ENCODE measurements at places on chromosomes 7 and 10.

GRCh38 chr10:46077141-46077554, 31.1 kb upstream of the MSMB start:
- no peak for DNase-seq

DNA sequence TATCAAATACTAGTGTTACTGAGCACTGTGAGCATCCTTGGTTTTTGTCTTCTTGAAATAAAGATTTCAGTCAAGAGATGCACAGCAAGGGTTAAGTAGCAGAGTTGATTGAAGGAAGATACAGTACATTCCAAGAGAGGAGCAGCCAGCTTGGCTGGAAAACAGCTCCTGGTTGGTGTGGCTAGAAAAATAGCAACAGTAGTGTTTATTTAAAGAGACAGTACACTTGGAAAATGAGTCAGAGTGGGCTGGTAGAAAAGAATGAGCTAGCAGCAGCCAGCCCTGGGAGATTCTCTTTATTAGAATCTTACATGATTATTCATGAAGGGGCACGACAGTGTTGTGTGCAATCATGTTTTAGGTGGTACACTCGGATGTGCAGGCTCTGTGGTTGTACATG, 1016.4 kb upstream of the SORCS1 start:
- no peak for DNase-seq

GRCh38 chr10:4217187-4217586, 432.2 kb upstream of the KLF6 start:
- DNase-seq, result no peak

GRCh38 chr10:101116754-101117153, 14.3 kb upstream of the TLX1 start:
- DNase-seq, result no peak

DNA sequence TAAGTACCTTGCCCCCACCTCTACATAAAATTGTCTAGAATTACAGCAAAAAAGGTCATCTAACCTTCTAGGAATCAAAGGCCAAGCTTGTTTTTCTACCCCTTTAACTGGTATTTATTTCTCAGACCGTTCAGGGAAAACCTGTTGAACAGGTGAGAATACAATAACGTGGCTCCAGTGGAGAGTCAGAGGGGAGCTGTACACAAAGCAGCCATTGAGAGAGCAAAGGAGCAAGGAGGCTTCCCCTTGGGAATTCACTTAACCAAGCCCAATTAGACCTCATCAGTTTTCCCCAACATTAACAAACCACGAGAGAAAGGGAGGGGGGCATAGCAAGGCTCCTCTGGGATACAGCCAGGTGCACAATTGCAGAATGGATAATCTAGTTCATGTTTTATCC, 101.9 kb downstream of the ELMO1 start:
- no peak for DNase-seq

DNA sequence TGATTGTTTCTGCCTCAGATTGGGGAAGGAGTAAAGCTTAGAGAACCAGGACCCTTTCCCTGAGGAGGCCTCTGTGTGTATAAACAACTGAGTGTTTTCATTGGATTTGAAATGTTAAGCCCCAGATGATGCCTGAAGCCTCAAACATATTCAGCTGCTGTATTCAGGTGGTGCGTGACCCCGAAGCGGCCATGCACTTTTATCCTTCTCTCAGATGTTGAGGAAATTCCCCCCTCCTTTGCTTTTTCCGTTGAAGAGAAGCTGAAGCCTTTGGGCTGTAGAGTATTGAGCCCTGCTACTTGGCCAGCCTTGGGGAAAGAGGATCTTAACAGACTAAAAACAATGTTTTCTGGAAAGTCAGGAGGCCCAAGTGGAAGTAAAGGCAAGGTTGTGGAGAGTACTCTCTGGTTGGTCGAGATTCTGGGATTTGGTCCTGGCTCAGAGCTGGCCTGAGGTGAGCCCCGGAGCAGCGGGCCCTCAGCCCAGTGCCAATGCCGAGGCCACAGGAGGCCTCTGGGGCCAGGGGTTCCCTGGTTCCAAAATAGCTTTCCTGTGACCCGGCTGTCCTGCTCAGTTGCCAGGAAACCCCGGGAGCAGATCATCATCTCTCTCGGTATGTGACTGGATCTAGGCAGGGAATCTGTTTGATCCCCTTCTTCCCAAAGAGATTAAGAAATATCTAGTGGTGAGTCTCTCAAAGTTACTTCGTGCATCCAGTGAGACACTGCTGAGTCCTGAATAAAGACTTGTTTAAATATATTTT, 22.5 kb downstream of the FKBP6 start:
- no peak for DNase-seq

DNA sequence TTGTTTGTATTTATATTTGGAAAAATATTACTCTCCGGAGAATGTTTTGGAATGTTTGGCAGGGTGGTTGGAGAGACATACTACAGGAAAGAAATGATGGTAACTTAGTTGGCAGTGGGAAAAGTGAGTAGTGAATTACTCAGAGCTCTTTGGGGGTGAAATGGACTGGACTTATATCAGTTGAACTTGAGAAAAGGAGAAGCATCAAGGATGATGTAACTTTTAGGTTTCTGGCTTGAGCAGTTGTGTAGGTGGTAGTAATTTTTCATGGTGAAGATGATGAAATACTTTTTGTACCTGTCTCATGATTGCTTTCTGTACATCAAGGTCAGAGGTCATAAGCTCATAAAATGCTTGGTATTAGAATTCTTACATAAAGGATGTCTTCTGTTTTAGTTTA, 617.2 kb downstream of the AUTS2 start:
- DNase-seq, result no peak

DNA sequence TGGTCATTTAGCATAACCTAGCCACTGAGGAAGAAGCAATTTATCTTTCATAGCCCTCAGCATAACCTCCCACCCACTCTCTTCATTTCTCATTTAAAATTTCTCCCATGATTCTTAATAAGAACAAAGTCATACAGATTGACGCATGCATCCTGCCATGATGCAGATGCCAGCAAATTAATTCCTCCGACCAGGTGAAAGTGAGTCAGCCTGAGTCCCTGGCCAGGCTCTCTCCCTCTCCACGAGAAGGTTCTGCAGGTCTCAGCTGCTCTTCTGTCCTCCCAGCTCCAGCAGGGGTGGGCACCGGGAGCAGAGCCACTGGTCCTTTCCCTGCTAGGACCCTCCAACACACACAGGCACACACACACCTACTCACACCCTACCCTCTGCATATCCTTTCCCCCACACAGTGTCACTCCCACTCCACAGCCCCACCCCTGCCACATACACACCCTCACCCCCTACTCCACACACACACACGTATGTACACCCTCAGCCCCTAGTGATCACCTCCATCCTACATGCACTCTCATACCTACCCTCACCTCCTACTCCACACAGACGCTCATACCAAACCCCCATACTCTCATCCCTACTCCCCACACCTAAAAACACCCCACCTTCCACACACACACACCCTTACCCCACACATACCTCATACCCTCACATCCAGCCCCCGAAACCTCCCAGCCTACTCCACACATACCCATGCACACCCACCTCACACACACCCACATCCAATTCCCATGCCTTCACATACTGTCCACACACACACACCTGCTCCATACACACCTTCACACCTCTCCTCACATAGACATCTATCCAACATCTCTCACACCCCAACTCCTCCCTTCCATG, 78.0 kb downstream of the FAM13C start:
- DNase-seq, result no peak

DNA sequence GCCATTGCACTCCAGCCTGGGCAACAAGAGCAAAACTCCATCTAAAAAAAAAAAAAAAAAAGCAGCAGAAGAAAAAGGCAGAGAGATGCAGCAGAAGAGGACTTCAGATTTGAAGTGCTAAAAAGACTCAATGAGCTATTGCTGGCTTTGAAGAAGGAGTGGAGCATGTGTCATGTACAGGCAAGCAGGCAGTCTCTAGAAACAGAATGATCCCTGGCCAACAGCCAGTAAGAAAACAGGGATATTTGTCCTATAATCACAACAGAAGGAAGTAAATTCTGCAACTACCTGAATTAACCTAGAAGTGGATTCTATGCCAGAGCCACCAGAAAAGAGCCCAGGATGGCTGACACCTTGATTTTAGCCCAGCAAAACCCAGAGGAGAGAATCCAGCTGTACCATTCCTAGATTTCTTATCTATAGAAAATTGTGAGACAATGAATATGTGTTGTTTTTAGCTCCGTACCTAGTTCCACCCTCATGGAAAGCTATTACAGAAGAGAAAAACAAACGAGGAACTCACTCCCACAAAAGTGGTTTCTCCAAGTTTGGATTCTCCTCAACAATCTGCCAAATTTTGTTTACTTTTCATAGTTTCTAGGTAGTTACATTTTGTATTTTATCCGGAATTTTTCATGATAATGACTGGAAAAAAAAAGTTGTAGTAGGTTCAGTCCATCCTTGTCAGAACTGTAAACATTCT, 198.2 kb upstream of the GNAI1 start:
- DNase-seq, result no peak

DNA sequence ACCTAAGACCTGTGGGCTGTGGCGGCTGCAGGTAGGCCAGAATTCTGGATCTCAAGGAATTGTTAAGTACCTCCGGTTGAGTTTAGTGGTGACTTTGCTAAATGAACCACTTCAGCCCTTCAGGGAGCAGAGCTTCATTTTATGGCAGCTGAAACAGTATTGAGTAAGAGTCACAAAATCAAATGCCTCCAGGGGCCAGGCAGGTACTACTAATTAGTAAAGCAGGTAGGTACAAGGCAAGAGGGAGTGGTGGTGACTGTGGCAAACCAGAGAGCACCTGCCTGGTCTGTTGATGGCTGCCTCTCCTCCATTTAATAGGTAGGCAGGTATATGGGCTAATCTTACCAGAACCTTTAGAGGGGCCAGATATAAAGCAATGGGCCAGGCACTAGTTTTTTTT, 118.8 kb downstream of the EMX2 start:
- no peak for DNase-seq

DNA sequence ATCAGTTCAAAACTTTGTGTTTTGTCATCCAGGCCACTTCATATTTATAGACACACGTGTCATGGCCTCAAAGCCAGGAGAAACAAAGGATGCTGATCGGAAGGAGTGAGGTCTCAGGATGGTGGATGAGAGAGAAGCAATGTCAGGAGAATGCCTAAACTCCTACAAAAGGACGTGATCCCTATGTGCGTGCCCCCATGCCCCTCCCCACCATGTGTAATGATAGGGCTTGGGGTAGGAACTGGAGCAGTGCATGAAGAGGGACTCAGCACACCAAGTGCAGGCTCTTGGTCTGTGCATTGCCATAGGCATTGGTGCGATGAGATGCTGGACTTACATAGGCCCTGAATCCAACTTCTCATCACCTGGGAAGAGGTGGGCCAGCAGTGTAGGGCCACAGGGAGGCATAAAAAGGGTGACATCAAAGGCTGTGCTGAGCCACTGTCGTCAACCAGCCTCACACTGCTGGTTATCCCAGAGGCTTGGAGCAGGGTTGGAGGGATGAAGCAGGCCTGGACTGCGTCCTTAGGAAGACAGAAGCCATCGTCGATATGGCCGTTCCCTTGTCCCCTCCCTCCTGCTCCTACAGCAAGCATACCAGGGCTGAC, 46.9 kb upstream of the GDF10 start:
- no peak for DNase-seq

DNA sequence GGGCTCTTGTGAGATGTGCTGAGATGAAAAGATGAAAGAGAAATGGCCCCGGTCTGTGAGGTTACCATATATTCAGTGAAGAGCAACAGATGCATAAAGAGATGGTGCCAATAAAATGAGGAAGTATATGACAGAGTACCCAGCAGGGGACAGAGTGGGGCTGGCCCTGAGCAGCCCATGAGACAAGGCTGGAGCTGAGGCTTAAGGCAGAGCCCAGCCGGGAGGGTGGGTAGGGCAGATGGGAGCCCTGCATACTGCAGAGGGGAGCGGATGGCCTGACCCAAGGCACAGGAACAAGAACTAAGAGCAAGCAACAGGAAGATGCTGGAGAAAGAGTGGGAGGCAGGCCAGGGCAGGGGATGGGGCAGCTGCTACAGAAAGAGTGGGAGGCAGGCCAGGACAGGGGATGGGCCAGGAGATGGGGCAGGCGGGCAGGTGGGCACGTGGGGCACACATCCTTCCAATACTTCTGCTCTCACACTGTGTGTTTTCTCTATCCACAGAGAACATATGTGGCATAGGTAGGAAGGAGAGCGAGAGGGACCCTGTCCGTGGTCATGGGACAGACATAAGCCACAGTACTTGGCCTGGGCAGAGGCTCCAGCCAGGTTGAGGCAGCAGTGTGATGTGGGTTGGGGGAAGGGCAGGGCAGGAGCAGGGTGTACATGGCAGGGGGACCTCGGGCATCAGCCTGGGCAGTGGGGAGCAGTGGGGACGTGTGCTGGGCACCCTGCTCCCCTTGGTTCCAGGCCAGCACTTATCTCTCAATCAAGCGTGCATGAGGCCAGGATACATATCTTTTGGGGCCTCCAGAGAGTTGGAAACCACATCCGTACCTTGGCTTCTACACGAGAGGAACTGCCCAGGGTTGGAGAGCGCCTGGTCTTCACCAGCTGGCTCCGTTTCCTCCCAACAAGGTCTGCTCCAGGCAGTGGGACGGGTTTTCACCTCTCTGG, 91.6 kb upstream of the IKZF1 start:
- DNase-seq, result no peak

DNA sequence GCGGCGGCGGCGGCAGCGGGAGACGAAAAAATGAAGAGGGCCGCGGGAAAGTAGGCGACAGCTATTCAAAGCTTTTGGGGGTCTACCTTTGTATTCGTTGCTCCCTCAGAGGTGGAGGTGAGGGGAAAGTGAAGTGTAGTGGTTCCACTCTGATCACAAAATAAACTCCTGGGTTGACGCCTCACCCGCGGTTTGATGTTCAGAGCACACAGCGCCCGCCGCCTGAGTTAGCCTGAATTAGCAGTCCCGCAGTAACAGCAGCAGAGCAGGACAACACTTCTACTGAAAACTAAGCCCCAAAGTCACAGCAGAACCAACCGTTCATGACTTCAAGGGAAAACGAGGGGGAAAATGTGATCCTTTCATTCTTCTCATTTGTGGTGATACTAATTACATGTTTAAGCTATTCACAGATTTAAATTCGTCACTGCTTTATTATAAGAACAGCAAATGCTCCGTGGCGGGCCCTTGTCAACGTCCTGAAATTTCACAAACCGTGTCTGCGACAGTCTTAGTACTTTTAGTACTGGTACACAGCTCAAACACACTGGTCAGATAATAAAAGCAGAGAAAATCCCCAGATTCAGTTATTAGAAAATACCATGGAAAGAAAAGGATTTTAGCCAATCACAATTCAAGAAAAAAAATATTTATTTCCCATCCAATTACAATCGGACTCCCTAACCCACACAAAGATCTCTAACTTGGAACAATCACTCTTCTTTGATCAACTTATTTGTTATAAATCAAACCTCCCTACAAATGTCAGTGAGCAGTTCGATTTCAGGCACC, 563 bp upstream of the JMJD1C start:
- DNase-seq, result peak; percentile 28

- DNase-seq, result no peak
Measured at GRCh38 chr10:133608855-133609254, 17.7 kb downstream of the FRG2B start.
